ENCODE measurements at places on chromosomes 11 and 22.
A peak's percentile ranks its signal among the peaks of the same experiment; 100 is the strongest.

- DNase-seq: no peak
These were observed 428.5 kb downstream of the ETS1 start for GRCh38 chr11:128158860-128159259.

- no peak for DNase-seq
These were observed 114.2 kb upstream of the IGLL5 start for GRCh38 chr22:22773427-22773826.

GRCh38 chr22:36156515-36157419 is 3.8 kb downstream of the APOL3 start:
- DNase-seq: peak; percentile 49

DNA sequence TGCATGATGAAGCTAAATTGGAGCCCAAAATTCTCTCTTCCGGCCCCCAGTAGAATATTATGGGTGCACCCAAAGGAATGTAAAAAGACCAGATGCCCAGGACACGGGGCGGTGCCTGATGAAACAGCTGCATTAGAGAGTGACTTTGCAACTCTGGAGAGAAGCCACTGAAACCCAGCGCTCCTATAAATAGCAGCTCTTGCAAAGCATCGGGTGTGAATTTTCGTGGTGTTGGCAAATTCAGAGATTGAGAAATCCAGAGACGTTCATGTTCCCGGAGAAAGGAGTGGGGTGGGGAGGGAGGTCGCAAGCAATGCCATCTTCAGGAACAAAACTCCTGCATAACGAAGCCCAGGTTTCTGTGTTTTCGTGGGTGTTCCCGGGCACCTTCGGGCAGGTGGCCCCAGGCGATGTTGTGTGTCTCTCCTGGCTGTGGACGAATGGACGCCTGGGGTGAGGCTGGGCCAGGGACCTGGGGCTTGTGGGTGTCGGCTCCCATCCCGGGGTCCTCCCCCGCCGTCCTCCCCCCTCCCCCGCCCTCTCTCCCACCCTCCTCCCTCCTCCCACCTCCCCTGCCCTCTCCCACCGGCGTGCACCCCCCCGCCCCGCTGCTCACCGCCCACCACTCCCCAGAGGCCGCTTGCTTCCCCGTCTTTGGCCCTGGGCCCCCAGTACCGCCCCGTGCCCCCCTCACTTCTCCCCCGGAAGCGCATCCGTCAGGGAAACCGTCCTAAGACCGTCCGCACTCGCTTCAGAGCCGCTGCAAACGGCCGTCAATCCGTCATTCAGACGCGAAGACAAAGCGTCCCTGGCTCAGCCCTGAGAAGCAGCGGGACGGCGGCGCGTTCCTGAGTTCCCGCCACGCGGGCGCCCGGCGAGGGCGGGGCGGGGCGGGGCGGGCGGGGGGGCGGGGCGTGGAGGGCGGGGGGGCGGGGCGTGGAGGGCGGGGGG is 26.7 kb upstream of the TOLLIP start:
- DNase-seq: peak; percentile 35

- DNase-seq: no peak
These were observed 24.6 kb downstream of the LMO1 start for GRCh38 chr11:8239040-8239439.

- no peak for DNase-seq
These were observed 59.9 kb downstream of the NCAM1 start for GRCh38 chr11:113021111-113021510.

DNA sequence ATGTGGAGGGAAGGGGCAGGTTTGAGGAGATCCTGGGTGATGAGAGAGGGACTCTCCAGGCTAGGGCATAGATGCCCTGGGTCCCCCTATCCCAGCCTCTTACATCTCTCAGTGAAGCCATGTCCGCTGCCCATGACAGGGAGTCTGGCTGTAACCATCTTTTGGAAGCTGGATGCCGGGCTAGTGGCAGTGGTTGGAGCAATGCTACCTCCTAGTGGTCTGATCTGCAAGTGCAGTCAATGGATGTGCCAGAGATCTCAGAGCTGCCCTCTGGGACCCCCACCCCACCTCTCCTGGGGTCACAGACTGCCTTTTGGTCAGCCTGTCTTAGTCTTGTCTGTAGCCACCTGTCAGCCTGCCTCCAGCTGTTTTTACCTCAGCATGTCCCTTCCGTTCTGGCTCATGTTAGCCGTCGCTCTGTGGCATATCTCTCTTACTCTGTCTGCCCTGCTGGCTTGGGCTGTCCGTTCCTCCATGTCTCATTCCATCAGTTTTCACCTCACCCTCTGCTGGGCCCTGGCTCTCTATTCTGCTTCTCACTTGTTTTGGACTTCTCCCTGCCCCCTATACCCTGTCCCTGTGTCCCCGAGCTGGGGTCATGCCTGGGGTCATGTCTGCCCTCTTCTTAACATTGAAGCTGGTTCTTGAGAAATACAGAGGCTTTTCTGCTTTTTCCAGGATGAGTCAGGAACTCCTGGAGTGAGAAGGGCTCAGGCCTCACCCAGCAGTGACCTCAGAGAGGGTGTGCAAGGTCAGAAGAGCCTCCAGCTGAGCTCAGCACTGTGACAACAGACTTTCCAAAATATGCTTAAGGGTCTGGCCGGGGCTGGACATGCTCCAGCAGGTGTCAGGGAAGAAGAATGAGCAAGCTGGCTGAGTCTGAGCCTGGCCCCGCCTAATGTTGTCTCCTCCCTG is 52.0 kb upstream of the THY1 start:
- DNase-seq: no peak

- DNase-seq: peak; percentile 56
These were observed 950 bp downstream of the FERMT3 start for GRCh38 chr11:64207256-64208085.

DNA sequence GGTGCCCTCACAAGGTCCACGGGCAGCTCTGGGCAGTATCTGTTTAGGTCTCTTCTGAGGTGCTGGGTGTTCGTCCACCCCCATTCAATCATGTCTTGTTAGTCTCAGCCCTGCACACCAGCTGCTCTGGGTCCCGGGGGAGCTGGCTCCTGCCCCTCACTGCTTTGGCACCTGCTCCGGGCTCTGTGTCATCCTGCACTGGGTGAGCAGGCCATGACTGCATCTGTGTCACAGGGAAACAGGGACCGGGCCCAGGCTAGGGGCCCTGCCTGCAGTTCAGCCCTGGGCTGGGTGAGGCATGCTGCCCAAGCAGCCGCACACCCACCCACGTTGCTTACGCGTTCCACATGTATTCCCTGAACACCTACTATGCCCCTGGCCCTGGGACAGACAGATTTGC is 43.9 kb downstream of the ELFN2 start:
- no peak for DNase-seq

DNA sequence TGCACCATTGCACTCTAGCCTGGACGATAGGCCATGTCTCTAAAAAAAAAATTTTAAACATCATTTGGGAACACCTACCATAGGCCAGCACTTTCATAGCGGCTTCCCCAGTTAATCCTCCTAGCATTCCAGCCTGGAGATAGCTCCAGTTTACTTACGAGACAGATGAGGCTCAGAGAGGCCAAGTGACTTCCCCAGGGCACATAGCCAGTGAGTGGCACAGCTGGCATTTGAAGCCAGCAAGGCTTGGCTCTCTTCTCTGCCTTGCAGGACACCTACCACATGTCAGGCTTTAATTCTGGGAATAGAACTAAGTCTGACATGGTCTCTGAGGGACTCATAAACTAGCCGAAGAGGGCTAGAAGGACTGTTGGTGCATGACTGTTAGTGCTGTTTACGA is 4.9 kb upstream of the TAGLN start:
- DNase-seq: no peak

GRCh38 chr11:6646918-6647679 is 8.5 kb downstream of the DCHS1 start:
- DNase-seq: no peak

- no peak for DNase-seq
These were observed 295.9 kb downstream of the MIAT start for GRCh38 chr22:26953012-26953883.

DNA sequence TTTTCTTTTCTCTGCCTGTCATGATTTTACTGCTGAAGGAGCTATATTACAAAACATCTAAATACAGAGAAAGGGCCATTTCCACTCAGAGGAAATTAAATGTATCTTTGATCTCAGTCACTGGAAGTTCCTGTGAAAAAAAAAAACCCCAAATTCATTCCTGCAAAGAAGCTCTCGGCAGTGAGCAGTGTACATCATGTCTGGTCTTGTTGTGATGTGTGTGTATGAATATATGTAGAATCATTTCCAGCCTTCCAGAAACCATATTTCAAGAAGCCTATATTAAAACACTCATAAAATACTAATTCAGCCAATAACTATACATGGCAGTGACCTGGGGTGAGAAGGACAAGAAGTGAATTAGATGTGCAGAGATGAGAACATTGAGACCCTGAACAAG is 393.2 kb upstream of the TENM4 start:
- DNase-seq: no peak

- DNase-seq: no peak
These were observed 320.1 kb downstream of the TBC1D22A start for GRCh38 chr22:47082505-47082904.

All from stimulated activated CD4-positive, alpha-beta T cell treated with anti-CD3 and anti-CD28 coated beads, TNF-alpha, amount 100 ng/mL, for 1 hour (primary cell).